HuH-7 (cell line): ENCODE measurements at places on chromosomes 1 and 21.
A peak's percentile ranks its signal among the peaks of the same experiment; 100 is the strongest.

- no peak for DNase-seq
Observed at GRCh38 chr1:226782845-226783601, 43.9 kb upstream of the ITPKB start.

- DNase-seq = no peak
Observed at GRCh38 chr1:184635347-184635979, 119.2 kb downstream of the EDEM3 start.

- DNase-seq = no peak
Observed at GRCh38 chr1:191438979-191439378, 719.3 kb upstream of the RGS18 start.

GRCh38 chr1:40032240-40032891 is 8.2 kb upstream of the CAP1 start:
- DNase-seq = peak; percentile 50

DNA sequence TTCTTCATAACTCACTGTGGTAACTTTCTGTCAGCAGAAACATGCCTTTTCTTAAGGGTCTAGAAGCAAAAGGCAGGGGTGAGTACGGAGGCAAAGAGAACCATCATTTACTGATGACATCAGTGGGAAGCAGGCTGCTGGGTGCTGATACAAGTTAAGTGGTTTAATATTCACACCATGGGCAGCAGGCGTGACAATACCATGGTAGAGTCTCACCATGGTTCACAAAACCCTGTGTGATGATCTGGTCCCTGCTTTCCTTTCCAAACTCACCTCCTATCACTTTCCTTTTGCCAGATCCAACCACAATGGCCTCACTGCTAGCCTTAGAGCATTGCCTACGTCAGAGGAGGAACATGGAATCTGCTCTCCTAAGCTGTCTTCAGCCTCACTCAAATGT is 8.7 kb downstream of the MAB21L3 start:
- DNase-seq = no peak

DNA sequence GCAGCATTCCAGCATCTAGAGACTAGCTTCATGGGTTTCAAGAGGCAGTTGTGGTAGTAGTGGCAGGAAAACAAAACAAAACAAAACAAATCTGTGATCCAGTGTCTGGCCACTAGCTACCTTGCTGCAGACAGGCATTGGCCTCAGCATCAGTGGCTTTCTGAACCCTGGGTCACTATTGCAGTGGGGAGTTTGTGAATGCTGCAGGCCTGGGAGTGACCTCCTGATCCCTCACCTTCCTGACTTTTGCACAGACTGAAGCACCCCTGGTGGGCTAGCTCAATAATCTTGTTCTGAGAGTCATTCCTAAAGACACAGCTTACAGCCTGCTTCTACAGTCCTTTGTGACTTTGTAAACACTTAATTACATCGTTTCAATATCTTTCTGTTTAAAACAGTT is 24.9 kb upstream of the APCS start:
- no peak for DNase-seq

DNA sequence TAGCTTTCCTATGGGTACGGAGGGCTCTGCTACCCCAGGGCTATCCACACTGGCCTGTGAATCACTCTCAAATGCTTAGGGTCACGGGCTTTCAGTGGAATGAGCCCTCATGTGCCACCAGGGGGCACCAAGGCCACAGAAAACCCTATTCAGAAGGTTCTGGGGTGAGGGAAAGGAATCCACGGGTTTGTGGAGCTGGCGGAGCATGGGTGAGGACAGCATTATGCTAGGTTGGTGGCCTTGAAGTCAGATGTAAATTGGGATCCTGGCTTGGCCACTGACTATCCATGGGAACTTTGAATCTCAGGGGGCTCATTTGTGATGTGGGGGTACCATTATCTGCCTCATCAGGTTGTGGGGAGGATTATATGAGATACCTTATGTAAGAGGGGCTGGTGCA is 5.1 kb upstream of the LAMTOR5 start:
- peak; percentile 59 for DNase-seq

- no peak for DNase-seq
Observed at GRCh38 chr21:31173881-31174555, 135.7 kb upstream of the KRTAP19-8 start.

GRCh38 chr1:244755673-244756072 is 79.8 kb upstream of the COX20 start:
- no peak for DNase-seq

GRCh38 chr1:226981838-226982237 is 41.7 kb downstream of the COQ8A start:
- DNase-seq = no peak

DNA sequence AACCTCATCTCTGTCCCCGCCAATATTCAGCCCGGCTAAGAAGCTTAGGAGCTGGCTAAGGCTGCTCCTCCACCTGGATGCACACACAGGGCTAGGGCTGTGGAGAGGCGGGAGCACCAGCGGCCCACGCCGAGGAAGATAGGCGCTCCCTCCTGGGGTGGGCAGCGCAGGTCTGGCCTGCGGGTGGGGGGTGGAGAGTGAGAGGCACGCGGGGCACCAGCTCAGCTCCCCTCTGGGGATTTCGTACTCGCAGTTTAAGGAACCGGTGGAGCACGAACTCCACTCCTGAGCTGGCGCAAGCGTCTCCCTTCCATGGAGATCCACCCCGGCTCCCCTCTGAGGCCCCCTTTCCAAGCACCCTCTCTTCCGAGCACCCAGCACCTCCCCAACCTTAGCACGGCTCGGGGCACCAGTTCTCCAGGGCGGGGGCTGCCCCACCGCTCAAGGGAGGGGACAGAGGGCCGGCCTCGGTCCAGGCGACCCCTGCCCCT is 433 bp upstream of the KAZN start:
- DNase-seq = no peak

DNA sequence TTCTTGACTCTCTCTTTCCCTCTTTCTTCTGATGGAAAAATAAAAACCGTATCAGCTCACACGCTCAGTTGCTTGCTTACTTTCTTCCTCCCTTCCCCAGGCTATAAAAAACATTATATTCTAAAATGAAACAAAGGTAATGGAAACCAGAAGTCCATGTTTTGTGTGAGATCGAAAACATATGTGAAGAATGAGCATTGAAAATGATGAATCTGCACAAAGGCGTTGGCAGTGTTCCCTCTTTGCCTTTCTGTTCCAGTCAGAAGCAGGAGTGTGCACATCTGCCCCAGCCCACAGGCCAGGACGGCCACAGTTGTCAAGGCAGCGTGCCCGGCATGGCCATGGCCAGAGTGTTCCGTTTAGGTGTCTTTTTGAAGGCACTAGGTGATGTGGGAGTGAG is 185.3 kb upstream of the USP24 start:
- no peak for DNase-seq

DNA sequence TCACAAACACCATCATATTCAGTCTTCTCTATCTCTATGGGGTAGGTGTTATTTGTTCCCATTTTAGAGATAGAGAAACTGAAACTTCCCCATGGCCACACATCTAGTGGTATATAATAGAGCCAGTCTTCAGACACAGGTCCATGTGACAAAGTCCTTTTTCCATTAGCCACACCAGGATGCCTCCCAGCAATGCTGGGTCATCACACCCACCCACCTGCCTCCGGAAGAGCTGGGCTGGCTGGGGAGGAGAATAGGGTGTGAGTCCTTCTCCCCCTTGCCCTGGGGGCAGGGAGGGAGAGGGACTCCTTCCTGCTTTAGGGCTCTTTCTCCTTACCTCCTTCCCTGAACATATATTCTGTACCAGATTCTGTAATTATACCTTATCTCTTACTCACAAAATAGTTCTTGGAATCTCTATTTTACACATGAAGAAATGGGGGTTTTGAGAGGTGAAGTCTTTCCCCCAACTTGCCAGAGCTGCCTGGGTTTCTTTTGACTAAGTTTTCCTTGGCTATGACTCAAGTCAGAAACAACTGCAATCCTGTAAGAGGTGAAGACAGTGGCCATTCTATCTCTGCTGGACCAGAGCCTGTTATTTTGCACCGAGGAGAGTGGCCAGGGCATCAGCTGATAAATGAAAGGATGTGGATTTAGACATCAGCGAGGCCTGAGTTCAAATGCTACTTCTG is 30.0 kb downstream of the SOX13 start:
- DNase-seq = no peak

GRCh38 chr1:225426395-225427234 is 1.2 kb downstream of the LBR start:
- DNase-seq = no peak

DNA sequence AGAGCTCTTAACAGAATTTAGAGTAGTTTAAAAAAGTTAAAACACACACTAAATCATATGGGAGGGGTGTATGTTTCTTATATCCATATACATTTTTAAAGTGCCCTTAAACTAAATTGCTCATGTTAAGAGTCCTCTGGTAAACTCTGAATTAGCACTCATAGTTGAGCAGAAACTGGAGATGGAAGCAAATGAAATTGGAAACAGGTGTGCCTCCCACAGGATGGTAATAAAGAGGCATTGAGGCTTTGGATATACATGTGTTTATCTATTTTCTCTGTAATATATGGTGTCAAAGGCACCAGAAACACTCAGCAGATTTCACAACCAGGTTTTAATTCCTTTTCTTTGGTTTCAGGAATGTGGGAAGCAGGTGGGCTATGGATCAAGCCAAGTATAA is 188.6 kb downstream of the HS2ST1 start:
- no peak for DNase-seq

GRCh38 chr1:246081138-246081702 is 425.9 kb downstream of the SMYD3 start:
- no peak for DNase-seq

- DNase-seq = no peak
Observed at GRCh38 chr1:182181167-182181572, 119.7 kb upstream of the ZNF648 start.

DNA sequence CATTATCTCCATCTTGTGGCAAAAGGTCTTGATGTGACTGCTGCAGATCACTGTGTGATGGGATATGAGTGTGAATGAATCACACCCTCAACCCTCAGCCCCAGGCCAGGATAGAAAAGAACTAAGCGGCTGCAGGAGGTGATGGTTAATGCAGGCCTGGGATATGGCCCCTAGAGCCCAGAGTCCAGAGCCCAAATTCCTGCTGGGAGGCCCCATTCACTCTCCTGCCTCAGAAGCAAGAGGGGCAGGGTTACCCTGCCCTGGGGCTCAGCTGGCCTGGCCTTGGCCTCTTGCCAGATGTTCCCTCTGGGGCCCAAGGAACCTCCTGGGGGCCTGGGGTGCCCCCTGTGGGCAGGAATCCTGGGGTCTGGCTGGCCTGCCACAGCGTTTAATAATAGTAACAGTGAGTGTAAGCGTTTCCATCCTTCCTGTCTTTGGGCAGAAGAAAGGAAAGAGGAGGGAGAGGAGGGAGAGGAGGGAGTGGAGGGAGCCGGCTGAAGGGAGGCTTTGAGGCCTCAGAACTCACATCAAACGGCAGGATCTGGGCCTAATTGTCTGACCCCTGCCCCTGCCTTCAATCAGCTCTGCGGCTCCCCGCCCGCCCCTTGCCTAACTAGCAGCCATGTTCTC is 26.2 kb downstream of the DMAP1 start:
- no peak for DNase-seq

DNA sequence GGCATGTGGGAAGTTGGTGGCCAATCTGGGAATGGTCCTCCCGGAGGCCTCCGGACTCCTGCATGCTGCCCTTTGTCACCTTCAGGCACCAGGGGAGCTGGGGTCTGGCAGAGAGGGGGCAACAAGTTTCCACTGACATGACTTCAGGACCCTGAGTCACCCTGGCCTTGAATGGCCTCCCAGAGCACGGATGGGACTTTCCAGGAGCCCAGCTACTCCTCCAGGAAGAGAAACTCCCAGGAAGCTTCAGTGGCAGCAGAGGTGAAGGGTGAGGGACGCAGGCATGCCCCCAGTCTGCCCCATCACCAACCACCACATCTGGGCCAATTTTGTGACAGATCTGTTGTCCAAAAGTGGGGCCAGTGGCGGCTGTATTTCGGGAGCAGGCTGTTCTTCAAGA is 55.9 kb upstream of the WASF2 start:
- DNase-seq = no peak

- no peak for DNase-seq
Observed at GRCh38 chr21:45892156-45892915, 89.2 kb upstream of the COL6A1 start.

DNA sequence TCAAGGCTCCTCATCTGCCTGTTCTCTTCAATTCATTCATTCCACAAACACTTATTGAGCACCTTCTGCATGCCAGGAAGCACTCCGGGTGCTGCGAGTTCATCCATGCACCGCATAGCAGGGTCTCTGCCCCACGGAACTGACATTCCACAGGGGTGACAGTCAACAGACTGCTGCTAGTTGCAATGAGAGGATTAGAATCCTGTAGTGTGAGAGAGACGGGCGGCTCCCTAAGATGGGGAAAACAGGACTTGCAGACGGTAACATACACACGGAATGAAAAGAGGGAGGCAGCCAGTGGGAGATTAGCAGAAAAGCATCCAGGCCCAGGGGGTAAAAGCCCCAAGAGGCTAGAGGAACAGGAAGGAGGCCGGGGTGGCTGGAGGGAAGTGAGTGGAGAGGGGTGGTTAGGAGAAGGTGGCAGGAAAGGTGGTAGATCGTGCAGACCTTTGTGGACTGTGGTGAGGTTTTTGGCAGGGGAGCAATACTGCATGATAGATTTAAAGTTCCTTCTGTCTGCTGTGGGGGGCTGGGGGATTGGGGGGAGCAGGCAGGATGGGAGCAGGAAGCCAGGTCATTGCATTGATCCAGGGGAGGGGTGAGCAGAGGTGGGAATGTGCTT is 6.6 kb downstream of the TNFRSF8 start:
- no peak for DNase-seq

GRCh38 chr1:114428083-114428754 is 82.8 kb downstream of the TRIM33 start:
- DNase-seq = no peak

DNA sequence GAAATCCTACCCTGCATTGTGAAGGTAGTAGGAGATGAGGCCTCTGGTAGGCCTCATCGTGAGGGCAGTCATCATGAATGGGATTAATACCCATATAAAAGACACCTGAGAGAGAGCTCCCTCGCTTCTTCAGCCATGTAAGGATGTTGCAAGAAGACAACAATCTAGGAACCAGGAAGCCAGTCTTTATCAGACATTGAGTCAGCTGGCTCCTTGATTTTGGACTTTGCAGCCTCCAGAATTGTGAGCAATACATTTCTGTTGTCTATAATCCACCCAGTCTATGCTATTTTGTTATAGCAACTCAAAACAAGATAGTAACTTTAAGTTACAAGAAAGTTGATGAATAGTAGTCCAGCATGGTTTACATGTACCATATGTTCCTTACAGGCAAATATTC is 208.5 kb downstream of the KCNT2 start:
- DNase-seq = no peak

DNA sequence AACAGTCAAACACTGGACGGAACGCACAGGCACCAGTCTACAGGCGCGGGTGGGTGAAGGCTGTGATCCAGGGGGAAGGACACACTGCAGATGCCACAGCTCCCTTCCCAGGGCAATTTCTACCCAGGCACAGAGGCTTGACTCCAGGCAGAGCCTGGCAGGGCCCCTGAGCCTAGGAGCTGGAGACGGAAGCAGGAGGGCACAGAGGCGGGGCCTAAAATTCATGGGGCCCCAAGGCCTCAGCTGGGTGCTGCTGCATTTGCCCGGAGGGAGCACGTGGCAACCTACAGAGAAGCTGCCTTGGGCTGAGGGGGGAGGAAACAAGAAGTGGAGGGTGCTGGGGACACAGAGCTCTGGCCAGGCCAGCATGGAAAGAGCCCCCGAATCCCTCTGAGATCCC is 41.2 kb downstream of the UBE2G2 start:
- no peak for DNase-seq
